ENCODE measurements at places on chromosomes 11 and 22.

DNA sequence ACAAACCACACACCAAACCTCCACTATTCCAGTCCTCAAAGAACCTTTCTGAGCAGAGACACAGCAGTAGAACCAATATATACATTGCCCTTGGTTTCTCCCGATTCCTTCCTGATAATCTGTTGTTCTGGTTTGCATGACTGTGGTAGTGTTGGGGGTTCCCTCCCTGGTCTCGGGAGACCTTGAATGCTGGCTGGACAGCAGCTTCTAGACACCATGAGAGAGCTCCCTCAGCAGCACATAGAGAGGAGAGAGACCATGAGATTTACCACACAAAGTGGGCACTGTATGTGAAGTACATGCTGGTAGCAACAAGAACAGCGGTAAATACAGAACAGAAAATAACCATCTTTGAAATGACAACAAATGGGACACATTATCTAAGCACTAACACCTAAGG lies 2.6 kb downstream of the C11orf91 start:
- no peak for DNase-seq

DNA sequence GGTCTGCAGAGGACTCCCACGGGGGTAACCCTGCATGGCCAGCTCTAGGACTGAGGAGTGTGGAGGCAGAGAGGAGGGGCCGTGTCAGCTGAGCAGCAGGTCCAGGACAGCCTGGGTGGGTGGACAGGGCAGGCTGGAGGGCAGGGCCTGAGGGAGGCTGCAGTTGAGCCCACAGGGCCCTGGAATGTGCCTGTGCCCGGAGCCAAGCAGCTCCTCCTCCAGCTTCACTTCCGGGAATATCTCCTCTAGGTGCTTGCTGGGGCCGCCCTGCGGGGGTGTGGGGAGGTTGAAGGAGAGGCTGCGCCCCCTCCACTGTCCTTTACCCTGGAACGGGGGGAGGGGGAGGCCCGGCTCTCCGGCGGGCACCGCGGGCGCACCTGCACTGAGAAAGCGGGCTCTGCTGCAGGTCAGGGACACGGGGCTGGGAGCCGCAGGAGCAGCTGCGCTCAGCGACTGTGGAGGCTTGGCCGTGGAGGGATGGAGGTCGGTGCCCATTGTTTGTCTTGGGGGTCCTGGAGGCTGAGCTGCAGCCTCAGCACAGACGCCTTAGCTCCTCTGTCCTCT lies 1293.2 kb downstream of the BRD1 start:
- no peak for DNase-seq

DNA sequence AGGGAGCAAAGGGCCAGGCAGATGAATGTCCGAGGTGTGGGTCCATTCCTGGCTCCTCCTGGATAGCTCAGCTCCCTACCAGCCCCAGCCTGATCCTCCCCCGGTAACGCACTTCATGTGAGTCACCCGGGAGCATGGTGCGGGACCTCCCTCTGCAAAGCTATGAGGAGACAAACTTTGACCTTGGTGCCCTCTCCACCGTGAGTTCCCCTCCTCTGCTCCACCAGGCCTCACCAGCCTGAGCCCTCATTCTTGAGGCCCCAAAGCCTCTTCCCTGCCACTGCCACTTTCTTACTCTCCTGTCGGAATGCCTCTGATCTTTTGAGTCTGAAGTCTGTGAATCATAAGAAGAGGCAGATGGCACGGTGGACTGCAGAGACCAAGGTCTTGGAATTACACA lies 37.4 kb upstream of the CD82 start:
- no peak for DNase-seq

DNA sequence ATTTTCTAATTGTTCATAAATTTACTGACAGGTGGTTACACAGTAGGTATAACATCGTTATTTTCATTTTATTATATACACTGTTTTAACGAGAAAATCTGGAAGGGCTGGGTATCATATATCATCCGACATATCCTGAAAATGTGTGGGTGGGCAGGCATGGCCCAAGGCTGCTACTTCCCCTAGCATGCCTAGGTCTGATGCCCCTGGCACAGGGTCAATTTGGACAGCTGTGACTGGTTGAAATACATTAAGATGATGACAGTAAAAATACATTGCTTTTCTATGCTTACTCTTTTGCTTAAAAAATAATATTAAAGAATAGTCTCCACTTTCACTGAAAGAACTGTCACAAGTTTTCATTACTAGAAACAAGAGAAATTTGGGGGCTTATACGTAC lies 908.8 kb downstream of the OPCML start:
- no peak for DNase-seq

DNA sequence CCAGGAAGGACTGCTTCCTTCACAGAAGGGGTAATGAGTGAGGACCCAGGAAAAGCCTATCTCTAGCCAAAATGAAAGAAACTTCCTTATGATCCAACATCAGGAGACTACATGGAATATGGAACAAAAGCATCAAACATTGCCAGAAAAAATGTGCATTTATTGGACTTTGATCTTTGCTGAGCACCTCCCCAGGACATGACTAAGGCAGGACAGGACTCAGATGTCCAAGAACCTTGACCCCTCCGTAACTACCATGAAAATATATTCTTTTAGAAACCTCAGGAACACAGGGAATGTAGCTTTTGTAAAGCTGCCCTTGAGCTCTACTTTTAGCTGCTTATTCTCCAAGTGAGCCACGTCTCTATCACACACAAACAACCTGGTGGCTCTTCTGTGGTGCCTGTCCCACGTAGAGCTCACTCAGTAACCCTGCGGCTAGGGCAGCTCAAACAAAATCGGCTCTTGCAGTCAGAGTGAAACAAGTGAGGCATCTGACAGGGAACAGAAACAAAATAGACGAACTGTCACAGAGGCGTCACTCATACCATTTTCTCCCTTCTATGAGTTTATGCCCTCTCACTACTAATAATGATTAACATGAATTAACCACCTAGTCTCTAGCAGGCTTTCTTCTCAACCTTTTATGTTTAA lies 471.5 kb upstream of the API5 start:
- DNase-seq, result no peak

GRCh38 chr22:33380789-33381530 lies 322.8 kb upstream of the SYN3 start:
- DNase-seq, result no peak

DNA sequence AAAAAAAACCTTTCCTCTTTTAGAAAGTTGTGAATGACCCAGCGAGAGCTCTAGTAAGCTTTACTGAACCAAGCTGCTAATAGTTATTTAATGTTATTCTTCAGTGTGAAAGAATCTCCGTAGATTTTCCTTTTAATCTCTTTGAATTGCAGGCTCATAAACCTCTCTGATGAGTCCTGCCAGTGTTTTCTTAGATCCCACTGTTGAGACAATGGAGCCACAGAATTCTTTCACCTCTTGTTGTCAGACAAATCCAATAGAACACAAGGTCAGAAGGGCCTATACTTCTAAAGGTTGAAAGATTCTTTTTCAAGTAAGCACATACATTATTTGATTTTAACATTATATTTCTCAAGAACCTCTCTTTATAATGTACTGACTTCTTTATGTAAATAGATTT lies 52.2 kb downstream of the DNAJC24 start:
- DNase-seq, result no peak

DNA sequence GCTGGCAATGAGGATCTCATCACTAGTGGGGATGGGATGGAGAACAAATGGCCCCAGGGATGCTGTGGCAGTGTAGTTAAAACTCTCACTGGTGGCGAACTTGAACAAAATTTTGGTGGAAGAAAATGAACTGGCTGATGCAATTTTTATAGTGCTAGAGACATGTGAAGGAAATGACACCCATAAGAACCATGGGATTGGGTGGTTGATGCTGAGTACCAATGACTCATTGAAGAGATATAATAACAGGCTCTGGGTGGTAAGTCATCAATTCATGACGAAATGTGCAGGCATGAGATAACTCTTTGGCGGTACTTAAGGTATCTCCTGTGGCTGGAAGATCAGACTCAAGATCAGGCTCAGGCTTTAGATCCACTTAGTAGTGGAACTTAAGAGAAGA lies 172.9 kb upstream of the DDI1 start:
- DNase-seq, result no peak

DNA sequence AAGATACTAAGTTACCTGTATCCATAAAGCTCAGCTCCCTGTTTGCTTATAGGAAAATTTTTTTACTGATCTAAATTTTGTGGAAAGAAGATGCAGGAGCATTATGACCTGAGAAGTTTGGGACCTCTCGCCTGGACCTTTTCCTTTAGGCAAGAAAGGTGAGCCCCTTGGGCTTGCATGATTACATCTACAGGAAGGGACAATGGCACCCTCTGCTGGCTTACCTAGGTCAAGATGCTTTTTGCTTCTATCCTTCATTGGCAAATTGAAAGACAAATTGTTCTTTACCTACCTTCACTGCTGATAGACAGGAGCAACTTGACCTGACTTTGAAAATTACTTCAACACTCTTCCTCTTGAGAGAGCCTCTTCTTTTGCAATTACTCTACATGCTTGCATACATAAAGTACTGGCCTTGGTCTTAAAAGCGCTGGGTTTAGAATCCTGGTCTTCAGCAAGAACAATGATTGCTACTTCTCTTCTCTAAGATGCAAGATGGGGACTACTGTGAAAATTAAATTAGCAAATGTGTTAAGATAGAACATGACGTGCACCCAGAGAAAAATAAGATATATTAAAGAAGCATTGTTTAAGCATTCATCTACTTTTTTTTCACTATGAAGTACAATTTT lies 147.2 kb downstream of the TRPC6 start:
- no peak for DNase-seq

GRCh38 chr11:69924308-69925161 lies 105.3 kb upstream of the FGF3 start:
- DNase-seq, result no peak

DNA sequence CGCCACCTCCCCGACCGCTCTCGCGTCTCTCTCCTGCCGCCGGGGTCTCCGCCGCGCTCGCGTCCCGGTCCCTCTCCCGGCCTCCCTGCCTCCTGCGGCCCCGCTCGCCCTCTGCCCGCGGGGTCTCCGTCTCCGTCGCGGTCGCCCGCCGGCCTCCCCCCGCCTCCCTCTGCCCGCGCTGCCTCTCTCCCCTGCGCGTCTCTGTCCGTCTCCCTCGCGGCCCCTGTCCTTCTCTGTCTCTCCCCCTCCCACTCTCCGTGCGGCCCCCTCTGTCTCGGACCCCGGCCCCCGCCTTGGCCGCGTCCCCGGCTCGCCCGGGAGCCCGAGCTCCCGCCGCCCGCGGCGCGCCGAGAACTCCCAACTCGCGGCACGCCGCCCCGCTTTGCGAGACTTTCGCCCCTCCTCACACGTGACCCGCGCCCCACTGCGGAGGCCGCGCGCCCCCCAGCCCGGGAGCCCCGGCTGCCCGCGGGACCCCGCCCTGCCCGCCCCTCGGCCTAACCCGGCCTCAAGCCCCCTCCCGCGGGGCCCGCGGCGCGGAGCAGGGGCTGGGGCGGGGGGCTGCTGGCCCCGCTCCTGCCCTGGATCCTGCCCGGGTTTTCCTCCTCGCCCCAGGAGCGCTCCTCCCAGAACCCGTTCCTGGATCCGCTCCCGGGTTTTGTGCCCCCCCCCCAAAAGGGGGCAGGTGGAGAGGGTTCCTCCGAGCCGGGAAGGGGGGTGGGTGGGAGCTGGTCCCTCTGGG lies 702 bp upstream of the KCNJ4 start:
- DNase-seq, result no peak

DNA sequence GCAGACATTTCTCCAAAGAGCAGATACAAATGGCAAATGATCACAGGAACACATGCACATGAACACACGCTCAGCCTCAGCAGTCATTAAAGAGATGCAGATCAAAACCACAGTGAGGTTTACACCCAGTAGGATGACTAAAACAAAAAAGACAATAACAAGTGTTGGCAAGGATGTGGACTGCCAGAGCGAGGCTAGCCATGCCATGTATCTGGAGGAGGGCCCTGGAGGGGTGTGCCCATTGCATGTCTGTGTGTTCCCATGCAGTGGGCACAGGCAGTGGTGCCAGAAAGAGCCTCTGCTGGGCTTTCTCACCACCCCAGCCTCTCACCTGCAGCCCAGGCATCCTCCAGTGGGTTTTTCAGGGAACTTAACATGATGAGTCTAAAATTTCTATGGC lies 54.2 kb upstream of the KCNQ1OT1 start:
- DNase-seq, result no peak

- DNase-seq, result no peak
Measured at GRCh38 chr11:25838918-25839625, 492.9 kb upstream of the ANO3 start.
